Activated T-helper 1 cell treated with Interleukin-2 at 50 U/mL for 16 hours (primary cell): ENCODE measurements at places on chromosomes 3 and 15.

- DNase-seq, result no peak
These were observed 74.3 kb downstream of the SIDT1 start for GRCh38 chr3:113606539-113607218.

- DNase-seq, result no peak
These were observed 88.8 kb downstream of the DLG1 start for GRCh38 chr3:197209366-197210260.

GRCh38 chr15:88331291-88331690 lies 74.8 kb upstream of the NTRK3 start:
- no peak for DNase-seq

DNA sequence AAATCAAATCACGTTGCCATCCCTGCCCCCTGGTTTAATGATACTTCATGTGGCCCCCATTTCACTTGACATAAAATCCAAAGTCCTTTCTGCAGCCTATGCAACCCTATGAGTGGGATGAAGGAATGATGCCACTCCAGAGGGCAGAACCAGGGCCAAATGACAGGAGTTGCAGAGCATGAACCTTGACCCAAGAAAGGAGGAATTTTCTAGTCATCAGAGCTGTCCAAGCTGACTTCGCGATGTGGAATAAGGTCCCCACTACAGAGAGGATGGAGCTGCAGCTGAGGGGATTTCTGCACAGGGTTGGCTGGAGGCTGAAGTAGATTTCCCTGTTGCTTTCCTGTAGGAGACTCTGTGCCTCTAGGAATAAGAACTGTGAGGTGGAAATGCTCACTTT lies 15.8 kb upstream of the EPHB3 start:
- no peak for DNase-seq

- no peak for DNase-seq
These were observed 60.5 kb upstream of the MME start for GRCh38 chr3:155019575-155019974.

- DNase-seq, result no peak
These were observed 181.9 kb downstream of the SV2B start for GRCh38 chr15:91281947-91282346.

GRCh38 chr15:48177383-48177765 lies 721 bp downstream of the MYEF2 start:
- DNase-seq, result no peak

DNA sequence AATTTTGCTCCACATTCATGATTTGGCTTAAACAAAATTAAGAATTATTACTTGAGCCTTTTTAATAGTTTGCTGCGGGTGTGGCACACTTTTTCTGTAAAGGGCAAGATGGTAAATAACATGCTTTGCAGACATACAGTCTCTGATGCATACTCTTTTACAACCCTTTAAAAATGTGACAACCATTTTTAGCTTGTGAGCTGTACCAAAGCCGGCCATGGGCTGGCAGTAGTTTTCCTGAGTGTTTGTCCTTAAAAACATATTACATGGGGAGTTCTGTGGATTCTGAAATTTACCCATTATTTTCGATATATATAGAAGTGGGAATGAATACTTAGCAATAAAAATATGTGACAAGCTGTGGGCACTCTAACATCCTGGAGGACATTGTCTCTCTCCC lies 163.4 kb downstream of the FNDC3B start:
- no peak for DNase-seq

- peak; percentile 34 for DNase-seq
These were observed 175.7 kb downstream of the KLHL25 start for GRCh38 chr15:85618956-85619491.

- DNase-seq, result no peak
These were observed 87.5 kb downstream of the LRRFIP2 start for GRCh38 chr3:37086918-37087317.

DNA sequence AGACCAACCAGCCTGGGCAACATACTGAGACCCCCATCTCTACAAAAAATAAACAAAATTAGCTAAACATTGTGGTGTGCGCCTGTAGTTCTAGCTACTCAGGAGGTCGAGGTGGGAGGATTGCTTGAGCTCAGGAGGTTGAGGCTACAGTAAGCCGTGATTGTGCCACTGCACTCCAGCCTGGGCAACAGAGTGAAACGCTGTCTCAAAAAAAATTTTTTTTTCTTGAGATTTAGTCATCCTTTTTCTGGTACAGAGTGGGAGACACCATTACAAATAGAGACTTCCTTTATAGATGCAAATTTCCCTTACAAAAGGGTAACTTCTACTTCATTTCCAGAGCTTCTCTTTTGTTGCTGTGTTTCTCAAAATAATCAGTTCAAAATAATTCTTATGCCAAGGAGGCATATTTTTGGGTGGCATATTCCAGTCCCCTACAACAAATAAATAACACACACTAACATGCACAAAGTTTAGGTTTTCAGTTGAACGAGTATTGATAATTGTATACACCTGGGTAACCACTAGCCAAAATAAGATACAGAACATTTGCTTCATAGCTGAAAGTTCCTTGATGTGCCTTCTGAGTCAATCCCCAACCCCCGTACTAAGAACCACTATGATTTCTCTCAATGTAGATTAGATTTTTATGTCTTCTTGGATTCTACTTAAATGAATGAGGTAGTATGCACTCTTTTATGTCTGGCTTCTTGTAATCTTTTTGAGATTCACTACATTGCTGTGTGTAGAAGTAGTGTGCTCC lies 248.9 kb upstream of the PROK2 start:
- DNase-seq, result no peak

DNA sequence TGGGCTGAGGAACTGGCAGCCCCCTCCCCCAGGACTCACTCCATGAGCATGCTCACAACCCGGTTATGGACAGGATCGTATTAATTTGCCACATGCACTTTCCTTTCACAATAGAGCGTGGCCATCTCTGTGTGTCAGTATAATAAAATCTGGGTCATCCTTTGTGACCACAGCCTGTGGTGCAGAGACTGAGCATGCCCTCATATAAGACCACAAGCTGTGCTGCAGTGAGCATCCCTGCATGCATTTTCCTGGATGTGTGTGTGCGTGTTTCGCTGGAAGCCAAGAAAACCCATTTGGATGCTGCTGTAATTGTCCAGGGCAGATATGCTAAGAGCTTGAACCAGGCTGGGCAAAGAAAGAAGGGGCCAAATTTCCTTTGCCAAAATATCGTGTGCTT lies 39.7 kb downstream of the CYP11A1 start:
- no peak for DNase-seq

GRCh38 chr3:191441687-191442086 lies 19.3 kb upstream of the PYDC2 start:
- no peak for DNase-seq

DNA sequence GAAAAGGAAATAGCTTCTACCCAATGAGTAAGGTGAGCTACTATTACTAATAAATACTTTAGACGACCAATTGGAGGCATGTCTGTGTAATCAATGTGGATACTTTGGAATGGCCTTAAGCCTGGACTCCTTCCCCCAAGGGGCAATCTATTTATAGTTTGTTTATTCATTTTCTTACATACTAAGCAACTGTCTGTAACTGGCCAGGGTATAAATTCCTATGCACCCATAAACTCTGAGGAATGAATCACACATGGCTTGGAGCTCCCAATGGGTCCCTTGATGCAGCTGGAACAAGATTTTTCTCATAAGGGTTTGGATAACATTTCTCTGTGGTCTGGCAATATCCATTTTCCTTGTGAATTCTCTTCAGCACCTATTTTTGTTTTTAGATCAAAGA lies 506.8 kb downstream of the EDEM1 start:
- no peak for DNase-seq

GRCh38 chr3:29823233-29823632 lies 542.4 kb downstream of the RBMS3 start:
- no peak for DNase-seq

- DNase-seq, result no peak
These were observed 143.8 kb downstream of the SV2B start for GRCh38 chr15:91243826-91244225.

GRCh38 chr3:195059006-195059350 lies 212.0 kb downstream of the XXYLT1 start:
- DNase-seq, result no peak

DNA sequence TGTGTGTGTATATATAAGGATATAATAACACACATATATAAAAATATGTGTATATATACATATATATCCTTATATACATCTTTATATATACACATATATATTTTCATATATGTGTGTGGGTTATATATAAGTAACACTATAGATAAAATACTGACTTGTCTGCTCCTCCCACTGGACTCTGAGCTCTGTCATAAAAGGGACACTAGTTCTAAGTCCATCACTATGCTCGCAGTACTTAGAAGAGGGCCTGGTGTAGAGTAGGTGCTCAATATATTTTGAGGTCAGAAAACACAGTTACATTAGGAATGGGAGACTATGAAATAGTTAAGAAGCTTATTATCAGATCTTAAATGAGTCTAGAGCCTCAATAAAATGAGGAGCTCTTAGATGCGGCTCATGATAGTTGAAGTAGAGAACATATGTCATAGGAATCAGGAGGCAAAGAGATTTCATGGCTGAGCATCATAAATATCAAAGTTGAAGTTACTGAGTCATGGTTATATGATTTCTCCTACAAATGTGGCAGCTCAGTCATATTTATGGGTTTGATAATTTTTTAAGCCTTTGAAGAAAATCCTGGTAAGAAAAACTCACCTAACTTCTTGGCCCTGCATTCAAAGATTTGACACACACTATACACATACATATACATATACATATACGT lies 371.2 kb upstream of the THBS1 start:
- DNase-seq, result no peak

DNA sequence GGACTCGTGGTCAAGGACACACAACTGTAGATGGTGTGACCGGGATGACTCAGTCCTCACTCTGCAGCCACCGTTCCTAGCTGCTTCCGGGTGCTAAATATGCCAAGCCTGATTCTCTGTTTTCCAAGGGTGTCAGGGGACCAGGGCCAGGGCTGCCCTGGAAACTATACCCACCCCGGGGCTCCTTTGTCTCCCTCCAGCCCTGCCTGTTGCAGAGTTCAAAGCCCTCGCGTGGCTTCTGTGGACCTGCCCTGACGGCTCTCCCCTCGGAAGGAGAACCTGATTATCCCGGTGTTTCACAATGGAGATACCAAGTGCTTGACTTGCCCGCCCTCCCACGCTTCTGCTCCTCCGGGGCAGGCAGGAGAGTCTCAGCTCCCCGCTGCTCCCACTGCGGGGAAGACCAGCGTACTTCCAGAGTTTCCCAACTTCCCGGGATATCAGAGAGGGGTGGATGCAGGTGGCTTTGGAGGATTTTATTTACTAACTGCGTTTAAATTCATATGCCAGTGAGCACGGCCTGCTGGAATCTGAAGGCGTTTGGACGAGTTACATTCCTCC lies 125.0 kb downstream of the ASB7 start:
- no peak for DNase-seq
